Lung (tissue), 17 donors: ENCODE measurements at places on chromosomes 2 and 18.

DNA sequence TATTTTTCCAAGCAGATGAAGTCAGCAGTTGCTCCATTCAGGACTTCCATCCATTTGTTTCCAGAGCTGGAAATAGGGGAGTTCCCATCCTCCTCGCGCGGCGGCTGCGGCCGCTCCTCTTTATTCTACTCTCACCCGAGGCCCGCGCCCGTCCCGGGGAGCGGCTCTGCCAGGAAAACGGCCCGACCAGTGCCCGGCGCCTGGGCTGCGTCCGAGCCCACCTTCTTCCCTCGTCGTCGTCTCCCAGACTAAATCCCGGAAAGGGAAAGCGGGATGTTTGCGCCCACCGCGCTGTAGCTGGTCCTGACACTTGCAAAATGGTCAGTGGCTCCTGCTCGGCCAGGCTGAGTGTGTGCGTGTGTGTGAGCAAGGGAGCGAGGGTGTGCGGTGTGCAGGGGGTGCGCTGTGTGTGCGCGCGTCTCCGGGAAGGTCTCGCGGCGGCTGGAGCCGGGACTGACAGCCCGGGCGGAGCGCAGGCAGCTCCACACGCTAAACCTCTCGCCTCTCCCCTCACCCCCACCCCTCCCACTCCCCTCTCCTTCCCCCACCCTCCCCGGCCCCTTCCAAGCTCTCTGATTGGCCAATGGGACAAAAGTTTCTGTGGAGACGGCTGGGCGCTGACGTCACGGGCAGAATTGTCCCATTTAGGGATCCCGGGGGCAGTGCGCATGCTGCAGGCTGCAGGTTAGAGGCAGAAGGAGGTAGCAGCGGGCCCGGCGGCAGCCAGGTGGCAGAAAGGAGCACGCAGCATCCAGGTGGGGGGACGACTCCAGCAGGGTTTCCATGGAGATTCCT lies at the start of gene NOL4:
Gene NOL4, minus strand, starts transcription at position 491 of the 795 bp plus-strand sequence. CDS start 1,660 bp downstream, outside the sequence.
- DNase-seq, result peak; percentile 71

GRCh38 chr2:109594246-109594885 lies 19.4 kb downstream of the SEPTIN10 start:
- no peak for DNase-seq

- DNase-seq, result no peak
Observed at GRCh38 chr2:137826373-137827372, 137.6 kb upstream of the HNMT start.

GRCh38 chr2:20648831-20649230 lies 2.1 kb downstream of the HS1BP3 start:
- no peak for DNase-seq

GRCh38 chr2:238380785-238381184 lies 45.9 kb upstream of the ASB1 start:
- DNase-seq, result no peak

DNA sequence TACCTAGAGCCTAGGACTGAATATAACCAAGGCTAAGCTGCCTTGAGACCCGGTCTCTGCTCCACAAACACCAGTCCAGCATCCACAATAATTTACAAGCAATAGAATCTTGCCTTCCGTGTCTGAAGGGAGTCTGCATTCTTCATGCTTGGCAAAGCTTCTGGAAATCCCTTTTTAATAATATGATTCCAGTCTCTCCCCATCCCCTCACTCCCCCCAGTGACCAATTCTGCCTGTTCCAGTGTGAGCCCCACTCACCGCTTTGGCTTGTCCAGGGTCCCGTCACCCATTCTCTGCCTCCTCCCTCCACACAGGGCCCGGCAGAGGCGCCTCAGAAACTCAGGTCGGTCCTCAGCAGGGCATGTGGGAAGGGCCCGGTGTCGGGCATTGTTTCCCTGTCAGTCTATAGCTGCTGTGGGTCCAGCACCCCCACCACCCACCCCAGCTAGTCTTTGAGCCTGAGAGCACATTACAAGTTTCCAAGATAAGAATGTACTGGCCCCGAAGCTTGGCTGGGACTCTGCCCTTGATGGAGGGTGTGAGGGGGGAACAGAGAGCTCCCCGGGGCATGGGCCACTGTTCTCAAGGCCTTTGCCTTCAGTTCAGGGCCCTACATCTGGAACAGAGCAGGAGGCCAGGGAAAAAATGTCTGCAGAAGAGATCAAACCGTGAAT lies 129.7 kb upstream of the MYCN start:
- no peak for DNase-seq

GRCh38 chr18:25166113-25166512 lies 185.9 kb downstream of the ZNF521 start:
- no peak for DNase-seq

DNA sequence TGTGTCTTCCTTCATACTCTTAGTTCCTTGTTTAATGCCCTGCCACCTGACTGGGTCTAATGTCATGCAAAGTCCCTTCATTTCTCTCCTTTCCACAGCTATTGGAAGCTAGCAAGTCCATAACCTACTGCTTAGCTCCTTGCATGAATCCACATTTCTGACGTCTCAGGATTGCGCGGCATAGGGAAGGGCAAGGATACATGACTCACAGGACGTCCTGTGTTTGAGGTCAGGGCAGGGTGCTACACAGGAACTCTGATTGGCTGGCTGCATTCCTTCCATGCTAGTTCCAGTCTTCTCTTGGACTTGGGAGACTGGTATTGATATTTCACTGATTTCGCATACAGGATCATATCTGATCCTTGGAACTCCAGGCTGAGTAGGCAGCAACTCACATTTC lies 137.9 kb downstream of the CDH2 start:
- DNase-seq, result no peak

DNA sequence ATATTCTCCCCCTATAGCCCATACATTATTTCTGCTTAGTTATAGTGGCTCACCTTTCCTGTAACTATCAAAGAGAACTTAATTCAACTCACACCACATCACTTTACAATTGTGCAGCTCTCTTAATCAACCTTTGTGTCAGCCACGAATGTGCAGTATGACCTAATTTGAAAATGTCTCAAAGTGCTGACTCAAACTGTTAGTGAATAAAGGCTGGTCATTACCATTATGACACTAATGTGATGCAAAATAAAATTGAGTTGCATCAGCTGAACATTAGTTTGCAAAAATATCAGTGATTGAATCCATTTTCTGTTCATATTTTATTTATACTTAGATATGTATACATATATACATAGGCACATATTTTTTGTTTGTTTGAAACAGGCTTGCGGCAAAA lies 251.8 kb downstream of the MEIS1 start:
- peak; percentile 55 for DNase-seq

- no peak for DNase-seq
Observed at GRCh38 chr2:58895857-58896256, 654.7 kb upstream of the FANCL start.

DNA sequence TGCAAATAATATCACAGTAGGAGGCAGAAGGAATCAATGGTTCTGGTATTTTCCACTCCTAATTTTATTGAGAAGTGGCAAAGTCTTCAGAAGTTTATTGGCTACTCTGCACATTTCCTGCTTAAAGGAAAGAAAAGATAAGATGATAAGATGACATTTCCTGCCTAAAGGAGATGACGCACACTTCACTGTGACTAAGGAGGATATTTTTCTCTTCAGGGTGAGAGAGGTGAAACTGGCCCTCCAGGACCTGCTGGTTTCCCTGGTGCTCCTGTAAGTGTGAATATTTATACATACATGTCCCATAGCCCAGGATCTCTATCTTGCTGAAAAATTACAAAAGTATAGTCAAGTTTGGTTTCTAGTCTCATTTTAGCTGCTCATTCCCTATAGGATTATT lies 27.9 kb downstream of the COL3A1 start:
- no peak for DNase-seq

- no peak for DNase-seq
Observed at GRCh38 chr2:73886357-73886756, 6.5 kb upstream of the ACTG2 start.

DNA sequence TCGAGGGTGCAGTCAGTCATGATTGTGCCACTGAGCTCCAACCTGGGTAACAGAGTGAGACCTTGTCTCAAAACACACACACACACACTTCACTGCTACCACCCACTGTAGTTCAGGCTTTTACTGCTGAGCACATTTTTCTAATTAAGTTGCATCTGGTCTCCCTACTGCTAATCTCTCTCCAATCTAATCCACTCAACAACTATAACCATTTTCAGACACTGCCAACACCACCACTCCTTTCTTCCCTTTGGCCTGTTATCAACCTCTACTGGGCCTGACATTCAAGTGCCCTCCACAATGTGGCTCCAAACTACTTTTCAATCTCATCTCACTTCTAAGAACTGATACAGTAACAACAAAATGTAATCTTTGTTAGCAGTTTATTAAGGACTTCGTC lies 44.8 kb downstream of the RMP24 start:
- no peak for DNase-seq

DNA sequence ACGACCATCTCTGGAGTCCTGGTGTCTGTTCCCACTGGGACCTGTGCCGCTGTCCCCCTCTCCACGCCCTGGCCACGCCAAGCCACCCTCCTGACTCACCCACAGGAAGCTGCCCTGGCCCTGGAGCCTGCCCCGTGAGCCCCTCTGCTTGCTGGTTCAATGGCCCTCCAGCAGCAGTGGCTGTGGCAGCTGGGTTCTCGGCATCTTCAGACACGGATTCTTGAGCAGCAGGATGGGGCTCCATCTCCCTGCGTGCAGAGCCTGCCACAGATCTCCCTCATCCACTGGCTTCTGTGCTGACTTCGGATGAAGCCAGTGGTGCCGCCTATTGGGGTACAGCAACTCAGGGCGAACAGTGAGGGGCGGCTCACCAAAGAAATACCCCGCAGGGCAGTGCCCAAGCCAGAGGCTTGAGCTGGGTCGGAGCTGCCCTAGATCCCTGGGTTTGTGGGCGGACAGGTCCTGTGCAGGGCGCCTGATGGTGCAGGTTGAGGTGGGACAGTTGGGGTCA lies 14.0 kb downstream of the CAPN10 start:
- no peak for DNase-seq

DNA sequence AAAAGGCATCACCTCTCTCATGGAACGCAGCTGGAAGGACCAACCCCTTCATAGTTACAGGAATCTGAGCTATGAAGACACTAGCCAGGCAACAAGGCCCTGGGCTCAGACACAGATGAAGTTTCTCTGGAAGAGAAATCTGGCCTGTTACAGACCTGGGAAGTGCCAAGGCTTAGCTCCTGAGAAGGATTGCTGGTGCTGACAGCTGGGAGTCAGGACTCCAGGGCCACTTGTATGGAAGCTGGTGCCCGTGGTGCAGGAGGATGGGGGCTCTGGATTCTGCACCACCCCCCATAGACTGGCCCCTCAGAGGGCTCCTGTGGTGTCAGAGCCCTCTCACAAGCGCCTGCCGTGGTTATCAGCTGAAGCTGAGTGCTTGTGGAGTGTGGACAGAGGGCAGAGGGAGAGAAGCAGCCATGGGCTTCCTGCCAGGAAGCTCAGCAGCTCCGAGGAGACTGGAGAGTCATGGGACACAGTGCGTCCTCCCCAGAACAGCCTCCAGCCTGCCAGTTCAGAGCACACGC lies 87.3 kb upstream of the LCLAT1 start:
- peak; percentile 92 for DNase-seq

DNA sequence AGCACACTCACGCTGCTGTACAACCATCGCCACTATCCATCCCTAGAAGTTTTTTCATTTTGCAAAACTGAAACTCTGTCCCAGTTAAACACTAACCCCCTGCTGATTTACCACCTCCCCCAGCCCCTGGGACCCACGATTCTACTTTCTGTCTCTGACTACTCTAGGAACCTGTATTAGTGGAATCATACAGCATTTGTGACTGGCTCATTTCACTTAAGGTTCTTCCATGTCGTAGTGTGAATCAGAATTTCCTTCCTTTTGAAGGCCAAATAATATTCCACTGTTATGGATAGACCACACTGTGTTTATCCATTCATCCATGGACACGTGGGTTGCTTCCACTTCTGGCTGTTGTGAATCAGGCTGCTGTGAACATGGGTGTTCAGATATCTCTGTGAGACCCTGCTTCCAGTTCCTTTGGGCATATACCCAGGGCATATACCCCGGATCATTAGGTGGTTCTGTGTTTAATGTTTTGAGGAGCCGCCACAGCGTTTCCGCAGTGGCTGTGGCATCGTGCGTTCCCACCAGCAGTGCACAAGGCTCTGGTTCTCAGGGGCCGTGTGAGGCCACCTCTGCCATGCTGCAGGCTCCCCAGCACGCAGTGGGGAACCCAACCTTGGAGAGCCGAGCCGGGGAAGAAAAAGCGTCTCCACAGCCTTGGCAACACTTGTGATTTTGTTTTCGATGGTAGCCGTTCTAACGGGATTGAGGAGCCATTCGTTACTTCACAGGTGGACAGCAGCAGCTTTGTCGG lies 10.1 kb downstream of the RAMP1 start:
- no peak for DNase-seq

- DNase-seq, result no peak
Observed at GRCh38 chr18:79834834-79835233, 37.1 kb downstream of the KCNG2 start.

- no peak for DNase-seq
Observed at GRCh38 chr2:180519276-180519675, 461.1 kb upstream of the UBE2E3 start.

- no peak for DNase-seq
Observed at GRCh38 chr18:32418148-32418547, 52.5 kb downstream of the GAREM1 start.

DNA sequence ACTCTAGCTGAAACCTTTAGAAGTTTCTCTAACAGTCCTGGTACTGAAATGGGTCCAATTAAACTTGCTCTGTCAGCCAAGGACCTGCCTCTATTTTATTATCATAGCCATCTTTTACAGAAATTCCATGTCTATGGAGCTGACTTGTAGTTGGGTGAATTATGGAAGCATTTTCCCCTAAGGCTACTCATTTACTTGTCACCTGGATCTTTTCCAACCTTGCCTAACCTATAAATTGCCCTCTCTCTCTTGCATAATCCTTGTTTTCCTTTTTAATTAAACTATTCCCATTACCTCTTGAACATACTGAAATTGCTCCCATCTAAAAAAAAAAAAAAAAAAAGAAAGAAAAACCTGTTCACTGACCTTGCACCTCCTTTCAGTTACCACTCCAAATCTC lies 74.6 kb upstream of the DOK6 start:
- no peak for DNase-seq
